ENCODE measurements at places on chromosomes 12 and 14.

DNA sequence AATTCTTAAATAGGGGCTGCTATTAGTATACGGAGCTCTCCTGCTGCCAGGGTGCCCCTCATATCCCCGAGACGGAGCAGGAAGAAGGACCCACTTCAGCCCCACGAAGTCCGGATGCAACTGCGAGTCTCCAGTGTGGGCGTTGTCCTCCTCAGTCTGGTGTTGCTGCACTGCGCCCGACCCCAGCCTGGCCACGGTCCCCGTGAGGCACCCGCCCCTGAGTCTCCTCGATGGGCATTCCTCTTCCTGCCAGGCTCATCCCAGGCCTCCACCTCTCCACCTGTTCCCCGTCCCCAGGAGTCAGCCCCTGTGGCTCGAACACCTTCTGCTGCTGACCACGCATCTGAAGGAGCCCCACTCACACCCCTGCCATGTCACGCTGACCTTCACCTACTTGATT is 68.1 kb upstream of the SFSWAP start:
- DNase-seq = no peak

DNA sequence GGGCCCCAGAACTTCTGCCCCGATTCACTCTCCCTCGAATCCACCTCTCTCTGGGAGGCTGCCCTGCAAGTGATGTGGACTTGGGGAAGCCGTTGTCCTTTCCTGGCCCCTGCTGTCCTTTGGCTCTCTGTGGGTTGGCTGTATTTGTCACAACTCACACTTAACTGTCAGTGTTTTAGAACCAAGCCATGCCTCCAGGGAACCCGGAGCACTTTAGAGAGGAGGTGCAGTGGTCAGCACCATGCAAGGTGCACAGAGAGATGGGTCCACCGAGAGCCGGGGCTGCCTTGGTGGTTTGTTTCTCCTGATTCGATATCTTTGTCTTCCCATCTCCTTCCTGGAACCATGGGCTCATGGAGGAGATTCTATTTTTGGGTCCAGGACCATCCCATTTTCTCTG is 129.5 kb upstream of the RTL1 start:
- no peak for DNase-seq

DNA sequence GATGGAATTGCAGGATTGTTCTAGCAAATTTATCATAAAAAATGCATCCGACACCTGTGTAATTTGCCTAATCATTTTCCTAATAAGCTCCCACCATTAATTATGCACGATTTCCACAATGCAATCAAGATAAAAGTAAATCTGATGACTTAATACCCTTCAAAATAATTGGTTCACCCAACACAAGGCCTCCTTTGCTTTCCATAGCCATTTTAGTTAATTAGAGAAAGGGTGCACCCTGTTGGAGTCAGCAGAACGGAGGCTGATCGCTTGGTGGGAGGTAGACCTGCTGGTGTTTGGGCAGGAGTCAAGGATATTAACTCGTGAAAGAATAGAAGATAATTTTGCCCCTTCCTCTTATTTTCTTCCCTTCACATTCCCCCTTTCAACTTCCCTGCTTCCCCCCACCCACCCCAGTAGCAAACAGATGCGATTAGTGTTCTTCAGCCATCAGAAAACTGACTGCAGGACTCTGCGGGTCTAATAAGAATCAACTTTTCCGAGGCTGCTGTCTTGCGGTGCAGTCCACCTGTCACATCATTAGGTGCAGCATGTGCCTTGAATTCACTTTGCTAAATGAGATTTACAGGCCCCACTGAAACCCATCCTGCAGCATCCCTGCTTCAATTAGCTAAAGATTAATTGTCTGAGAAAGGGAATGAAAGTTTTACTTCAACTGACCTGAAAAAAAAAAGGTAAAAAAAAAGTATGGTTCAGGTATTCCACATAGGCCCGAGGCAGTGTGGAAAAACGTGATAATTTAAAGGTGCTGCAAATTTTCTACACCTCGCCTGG is 553.7 kb upstream of the LMO3 start:
- no peak for DNase-seq

DNA sequence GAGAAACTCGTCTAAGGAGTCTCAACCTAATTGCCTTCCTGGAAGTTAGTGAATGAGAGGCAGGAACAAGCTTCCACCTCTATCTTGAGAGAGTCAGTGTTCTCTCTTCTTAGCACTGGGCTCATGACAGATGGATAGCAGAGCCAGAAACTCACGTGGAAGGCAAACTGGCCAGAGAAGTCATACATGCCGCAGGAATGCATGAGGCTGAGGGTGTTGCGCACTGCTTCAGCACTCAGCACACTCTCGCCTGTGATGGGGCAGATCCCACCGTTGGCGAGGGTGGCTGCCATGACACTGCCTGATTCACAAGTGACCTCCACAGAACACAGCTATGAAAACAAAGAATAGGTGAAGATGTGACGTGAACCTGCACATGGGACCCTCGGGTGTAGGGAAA is 6.0 kb downstream of the SPRYD4 start:
- DNase-seq = no peak

GRCh38 chr12:52032446-52032803 is 18.8 kb upstream of the NR4A1 start:
- no peak for DNase-seq
